ENCODE measurements at places on chromosomes 1 and 21. TPM values are rescaled to one million over a fixed set of nuclear protein-coding genes. Genes with fewer than 3 reads are reported as not detected.

MAP1LC3C gene
- total RNA-seq: 0.22 TPM

LCE3E gene
- not detected for total RNA-seq

AKR7A3 gene
- 0.29 TPM for total RNA-seq

GCSAML gene
- under 0.01 TPM for total RNA-seq

IL23R gene
- total RNA-seq: not detected

SORT1 gene
- total RNA-seq: 18.2 TPM

TBX19 gene
- 0.44 TPM for total RNA-seq

C1QTNF12 gene
- total RNA-seq: 0.44 TPM

MARK1 gene
- total RNA-seq: 0.43 TPM

PER3 gene
- total RNA-seq: 6.6 TPM

HCRTR1 gene
- not detected for total RNA-seq

ADAM30 gene
- not detected for total RNA-seq

MACO1 gene
- 21.9 TPM for total RNA-seq

ACTN2 gene
- not detected for total RNA-seq

LCE6A gene
- total RNA-seq: not detected

EPHX1 gene
- total RNA-seq: 29.5 TPM

ESRRG gene
- not detected for total RNA-seq

F13B gene
- not detected for total RNA-seq

PLEKHG5 gene
- 2.8 TPM for total RNA-seq

SPRR1A gene
- total RNA-seq: not detected

TMEM54 gene
- total RNA-seq: 29.3 TPM

ATP1A2 gene
- total RNA-seq: not detected

SFN gene
- total RNA-seq: 1.0 TPM

CSTB gene
- 16.9 TPM for total RNA-seq

SH3BGR gene
- 1.1 TPM for total RNA-seq

SLAMF8 gene
- total RNA-seq: not detected

OR2L8 gene
- not detected for total RNA-seq

OR10K2 gene
- not detected for total RNA-seq

C8A gene
- not detected for total RNA-seq

MYCL gene
- total RNA-seq: 0.44 TPM

FAM151A gene
- total RNA-seq: not detected

THEMIS2 gene
- total RNA-seq: 7.6 TPM

OR10Z1 gene
- not detected for total RNA-seq

KCNK1 gene
- 0.22 TPM for total RNA-seq

CTBS gene
- total RNA-seq: 15.3 TPM

SLC9A1 gene
- total RNA-seq: 28.0 TPM

PTPRC gene
- not detected for total RNA-seq

SDF4 gene
- 223 TPM for total RNA-seq

NR1I3 gene
- not detected for total RNA-seq

PDE4B gene
- total RNA-seq: 72.3 TPM

GSTM1 gene
- total RNA-seq: not detected

ASCL5 gene
- total RNA-seq: not detected

TMIGD3 gene
- total RNA-seq: 0.14 TPM

RSBN1 gene
- total RNA-seq: 16.0 TPM

HSD11B1 gene
- total RNA-seq: 11.6 TPM

ATP6V0B gene
- total RNA-seq: 113 TPM

TMEM200B gene
- 14.2 TPM for total RNA-seq

HMGB4 gene
- not detected for total RNA-seq

AUNIP gene
- 6.6 TPM for total RNA-seq

CCDC27 gene
- not detected for total RNA-seq
